ENCODE measurements at places on chromosomes 16 and 17.
A peak's percentile ranks its signal among the peaks of the same experiment; 100 is the strongest.

GRCh38 chr16:49622421-49623402, 233.2 kb downstream of the ZNF423 start:
- no peak for DNase-seq

DNA sequence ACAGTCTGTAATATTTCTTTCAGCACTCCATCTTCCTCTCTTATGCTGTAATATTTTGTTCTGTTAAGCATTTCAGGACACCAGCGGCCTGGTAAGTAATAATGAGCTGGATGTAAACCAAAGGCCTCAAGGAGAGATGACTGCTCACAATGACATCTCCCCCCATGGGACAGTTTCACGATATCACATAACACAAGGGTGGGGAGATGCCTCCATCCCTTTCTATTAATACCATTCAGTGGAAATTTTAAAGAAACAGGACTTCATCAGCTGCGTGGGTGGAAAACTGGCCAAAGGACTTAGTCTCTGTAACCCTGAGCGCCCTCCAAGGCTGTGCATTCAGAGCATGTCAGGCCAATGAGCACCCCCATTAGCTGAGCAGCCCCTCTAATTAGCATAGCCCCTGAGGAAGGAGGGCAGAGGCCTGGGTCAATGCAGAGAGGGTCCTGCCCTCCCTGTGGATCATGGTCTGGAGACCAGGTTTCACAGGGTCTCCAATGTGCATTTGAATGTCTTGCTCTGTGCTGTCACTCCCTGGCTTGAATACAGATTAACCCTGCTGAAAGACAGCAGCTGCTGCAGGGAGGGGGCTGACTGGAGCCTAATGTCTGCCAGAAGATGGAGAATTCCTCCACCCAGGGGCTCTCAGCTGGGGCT, 156.4 kb downstream of the HS3ST2 start:
- no peak for DNase-seq

DNA sequence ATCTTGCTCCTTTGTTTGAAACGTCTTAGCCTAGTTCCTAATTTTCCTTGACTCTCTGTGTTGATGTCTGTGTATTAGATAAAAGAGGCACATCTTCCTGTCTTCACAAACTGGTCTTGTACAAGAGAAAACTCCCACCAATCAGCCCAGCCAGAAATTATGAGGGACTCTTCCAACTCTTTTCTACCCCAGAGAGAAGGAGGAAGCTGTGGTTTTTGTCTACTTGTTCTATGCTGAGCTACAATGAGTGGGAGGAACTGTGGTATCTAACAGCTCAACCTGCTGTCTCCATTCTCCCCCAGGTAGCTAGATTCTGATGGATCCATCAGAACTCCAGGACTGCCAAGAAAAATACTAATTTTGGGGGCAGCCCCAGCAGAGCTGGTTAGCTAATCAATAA, 392.5 kb downstream of the HS3ST3B1 start:
- no peak for DNase-seq

DNA sequence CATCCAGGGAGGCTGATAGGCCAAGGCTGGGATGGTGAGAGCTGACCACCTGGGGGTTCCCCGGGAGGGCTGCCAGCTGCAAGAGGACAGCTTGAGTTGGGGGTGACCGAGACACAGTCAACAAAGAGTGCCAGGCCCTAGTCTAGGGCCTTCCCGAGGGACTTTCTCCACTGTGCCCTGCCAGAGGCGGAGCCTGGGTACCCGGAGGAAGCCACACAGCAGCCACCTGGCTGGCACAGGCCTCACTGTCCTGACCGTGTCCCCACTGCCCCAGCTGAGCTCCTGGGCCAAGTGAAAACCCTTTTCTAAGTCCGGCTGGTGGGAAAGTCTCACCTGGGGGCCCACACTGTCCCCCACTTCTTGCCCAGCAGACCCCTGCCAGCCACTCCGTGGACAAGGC, 71.9 kb upstream of the GSE1 start:
- DNase-seq: no peak

DNA sequence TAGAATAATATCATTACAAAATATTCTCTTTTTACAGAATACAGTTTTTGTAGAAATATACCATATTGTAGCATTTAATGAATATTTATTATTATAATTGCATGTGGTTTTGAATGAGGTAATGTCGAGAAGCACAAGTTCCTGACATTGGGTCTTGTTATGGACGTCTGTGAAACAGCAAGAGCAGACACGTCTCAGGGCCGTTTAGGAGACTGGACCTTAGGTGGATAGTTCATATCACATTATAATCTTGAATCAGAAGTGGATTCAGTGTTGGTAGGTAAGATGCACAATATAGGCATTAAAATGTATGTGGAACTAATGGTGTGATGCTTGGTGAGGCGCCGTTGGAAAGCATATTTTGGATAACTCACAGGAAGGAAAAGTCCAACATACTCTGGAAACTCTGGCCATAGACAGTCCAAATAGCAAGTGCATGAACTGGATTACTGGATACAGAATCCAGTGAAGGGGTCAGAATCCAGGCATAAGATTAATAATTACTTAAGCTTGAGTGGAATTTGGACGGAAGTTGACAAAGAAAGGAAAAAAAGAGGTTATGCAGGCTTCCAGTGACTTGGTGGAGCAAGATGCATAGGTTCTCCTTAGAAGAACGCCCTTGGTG, 17.2 kb downstream of the ABCA8 start:
- no peak for DNase-seq

DNA sequence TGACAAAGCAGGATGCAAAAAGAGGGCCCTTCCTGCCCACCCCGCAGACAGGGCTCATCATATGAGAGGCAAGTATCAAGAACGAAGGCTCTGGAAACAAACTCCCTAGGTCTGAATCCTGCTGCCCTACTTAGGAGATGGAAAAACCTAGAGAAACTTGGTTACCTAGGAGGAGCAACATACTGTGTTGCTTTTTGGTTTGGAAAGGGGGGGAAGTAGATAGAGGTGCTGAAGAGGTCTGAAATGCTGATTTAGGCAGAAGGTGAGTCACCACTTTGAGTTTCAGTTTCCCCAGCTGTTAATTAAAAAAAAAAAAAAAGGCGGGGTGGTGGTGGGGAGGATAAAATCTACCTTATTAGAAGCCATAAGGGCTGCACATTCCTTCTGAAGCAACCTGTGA, 1.5 kb downstream of the N4BP1 start:
- DNase-seq: peak; percentile 87

DNA sequence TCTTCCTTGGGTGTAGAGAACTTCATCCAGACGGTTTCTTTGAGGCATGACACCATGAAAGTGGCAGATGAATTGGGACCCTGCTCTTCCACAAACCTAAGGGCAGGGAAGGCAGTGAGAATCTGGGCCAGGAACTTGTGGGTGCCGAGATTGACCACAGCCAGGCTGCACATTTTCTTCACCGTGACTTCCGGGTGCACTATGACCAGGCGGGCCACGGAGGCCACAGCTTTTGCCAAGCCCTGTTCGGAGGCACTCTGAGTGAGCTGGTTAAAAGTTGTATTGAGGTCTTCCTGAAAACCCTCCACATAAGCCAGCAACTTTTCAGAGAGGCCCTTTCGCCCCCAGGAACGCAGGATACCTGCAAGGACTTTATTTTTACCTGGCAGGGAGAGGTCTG, 5.9 kb downstream of the GEMIN4 start:
- no peak for DNase-seq

DNA sequence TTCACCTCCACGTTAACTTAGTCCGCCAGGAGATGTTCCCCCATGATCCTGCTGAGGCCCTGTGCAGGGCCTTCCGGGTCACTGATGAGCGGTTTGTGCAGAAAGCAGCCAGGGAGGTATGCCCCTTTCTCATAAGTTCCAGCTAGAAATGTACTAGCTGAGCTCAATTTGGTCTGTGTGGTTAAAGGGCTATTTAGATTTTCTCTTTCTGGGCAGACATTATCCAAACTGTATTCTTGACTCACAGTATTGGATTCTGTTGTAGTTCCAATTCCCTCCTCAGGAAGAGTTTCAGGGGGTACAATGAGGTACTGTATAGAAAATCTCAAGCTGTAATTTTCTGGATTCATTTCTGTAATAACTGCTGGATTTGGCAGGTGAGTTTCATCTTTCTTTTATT, 137.1 kb downstream of the TRIM37 start:
- no peak for DNase-seq

- DNase-seq: no peak
Observed at GRCh38 chr17:72361892-72362291, 241.1 kb downstream of the SOX9 start.

- no peak for DNase-seq
Observed at GRCh38 chr17:43917348-43918025, 10.2 kb upstream of the MPP2 start.

DNA sequence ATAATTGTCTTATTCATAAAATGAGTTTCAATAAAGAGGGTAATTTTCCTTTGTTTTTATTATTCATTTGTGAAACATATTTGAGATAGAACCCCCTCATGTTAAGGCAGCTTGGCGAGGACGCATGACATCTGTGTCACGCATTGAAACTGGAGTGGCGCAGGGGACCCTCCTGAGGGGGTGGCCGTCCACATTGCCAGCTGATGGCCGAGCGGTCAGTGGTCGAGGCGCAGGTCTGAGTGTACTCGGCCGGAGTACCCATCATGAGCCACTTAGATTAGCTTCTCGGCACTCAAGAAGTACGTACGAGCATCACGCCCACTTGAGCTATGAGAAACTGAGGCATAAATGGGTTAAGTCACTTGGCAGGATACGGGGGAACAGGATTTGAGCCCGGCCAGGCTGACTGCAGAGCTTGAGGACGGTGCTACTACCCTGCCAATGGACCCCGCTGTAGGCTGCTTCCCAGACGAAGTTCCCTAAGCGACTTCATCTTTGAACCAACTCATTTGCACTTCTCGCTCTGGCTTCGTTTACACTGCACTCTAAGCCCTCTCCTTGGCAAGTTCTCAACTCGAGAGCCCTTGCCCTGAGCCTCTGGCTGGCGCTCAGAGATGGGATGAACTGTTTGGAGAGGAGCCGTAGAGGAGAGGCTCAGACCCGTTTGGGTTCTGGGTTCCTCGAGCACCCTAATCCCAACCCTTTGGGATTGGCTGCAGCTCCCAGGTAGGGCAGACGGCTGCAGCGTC, 91.8 kb downstream of the SDK2 start:
- no peak for DNase-seq

- DNase-seq: no peak
Observed at GRCh38 chr17:59287452-59287851, 44.0 kb upstream of the YPEL2 start.

- DNase-seq: no peak
Observed at GRCh38 chr17:75277664-75278071, 6.6 kb upstream of the MIF4GD start.

GRCh38 chr16:54098247-54098646, 188.3 kb downstream of the IRX3 start:
- DNase-seq: no peak

DNA sequence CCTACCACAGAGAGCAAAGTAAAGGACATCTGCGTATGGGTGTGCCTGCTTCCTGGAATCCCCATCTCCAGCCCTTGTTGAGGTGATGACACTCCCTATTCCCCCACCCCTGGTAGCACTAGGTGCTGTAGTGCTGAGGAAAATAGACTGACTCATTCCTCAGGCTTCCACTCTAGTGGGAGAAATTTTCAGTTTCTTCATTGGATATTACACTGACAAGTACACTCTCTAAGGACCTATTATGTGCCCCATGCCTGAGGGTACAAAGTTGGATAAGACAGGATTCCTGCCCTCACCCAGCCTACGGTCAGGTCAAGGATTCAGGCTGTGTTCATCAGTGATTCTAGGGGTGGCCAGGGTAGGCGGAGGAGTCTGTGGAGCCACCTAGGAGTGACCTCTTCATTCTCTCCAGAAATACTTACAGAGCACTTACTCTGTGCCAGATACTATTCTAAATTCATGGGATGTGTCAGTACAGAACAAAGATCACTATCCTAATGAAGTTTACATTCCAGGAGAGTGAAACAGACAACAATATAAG, 4.5 kb upstream of the ZC3H7A start:
- DNase-seq: no peak

GRCh38 chr16:82138478-82139285, 31.3 kb downstream of the MPHOSPH6 start:
- no peak for DNase-seq

GRCh38 chr16:57994778-57995177, 5.7 kb downstream of the ZNF319 start:
- peak; percentile 24 for DNase-seq

GRCh38 chr16:76474048-76474447, 196.8 kb downstream of the CNTNAP4 start:
- DNase-seq: no peak

DNA sequence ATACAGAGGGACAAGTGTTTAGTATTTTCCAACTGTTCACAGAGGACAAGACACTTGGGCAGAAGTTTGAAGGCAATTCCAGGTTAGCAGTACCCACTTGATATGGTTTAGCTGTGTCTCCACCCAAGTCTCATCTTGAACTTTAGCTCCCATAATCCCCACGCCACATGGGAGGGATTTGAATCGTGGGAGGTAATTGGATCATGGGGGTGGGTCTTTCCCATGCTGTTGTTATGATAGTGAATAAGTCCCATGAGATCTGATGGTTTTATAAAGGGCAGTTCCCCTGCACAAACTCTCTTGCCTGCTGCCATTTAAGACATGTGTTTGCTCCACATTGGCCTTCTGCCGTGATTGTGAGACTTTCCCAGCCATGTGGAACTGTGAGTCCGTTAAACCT, 668.9 kb downstream of the MAF start:
- DNase-seq: no peak

- DNase-seq: no peak
Observed at GRCh38 chr17:9403257-9403656, 172.4 kb downstream of the STX8 start.

GRCh38 chr17:21376759-21377690, 868 bp downstream of the KCNJ12 start:
- DNase-seq: no peak

DNA sequence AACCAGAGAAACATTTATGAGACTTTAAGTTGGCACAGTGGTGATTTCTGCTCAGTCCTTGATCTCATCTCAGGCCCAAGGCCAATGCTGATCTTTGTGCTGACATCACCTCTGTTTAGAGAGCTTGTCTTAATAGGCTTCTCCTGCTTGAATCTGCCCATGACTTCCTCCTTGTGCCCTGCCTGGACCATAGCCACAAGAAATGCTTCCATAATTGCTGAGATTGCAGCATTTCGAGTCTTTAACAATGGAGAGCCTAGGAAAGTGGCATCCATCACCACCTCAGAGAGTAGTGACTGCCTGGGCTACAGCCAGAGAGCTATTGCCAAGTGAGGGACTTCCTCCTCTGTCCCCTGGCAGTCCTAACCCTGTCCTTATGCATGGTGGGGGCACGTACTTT, 25.1 kb upstream of the MMP2 start:
- DNase-seq: no peak

DNA sequence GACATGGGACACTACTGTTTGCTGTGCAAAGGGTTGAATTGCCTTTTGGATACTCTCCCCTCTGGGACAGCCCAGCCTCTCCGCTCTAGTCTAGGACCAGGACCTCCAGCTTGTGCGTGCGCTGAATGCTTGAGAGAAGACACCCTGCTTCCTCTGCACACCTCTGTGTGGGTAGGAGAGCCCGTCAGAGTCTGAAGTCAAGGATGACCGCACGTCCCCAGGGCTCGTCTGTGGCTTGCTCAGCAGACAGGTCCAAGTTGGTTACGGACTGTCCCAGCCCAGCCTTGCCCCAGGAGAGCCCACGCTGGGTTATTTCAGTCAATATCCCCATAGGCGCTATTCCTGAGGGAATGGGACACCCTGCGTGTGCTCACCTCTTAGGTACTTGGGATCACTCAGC, 3.7 kb downstream of the C16orf89 start:
- DNase-seq: no peak

All from T-helper 2 cell (primary cell).